Activated naive CD8-positive, alpha-beta T cell treated with anti-CD3 and anti-CD28 coated beads, Interleukin-2, amount 50 U/mL, for 24 hours (primary cell): ENCODE measurements at places on chromosomes 13 and 19.

DNA sequence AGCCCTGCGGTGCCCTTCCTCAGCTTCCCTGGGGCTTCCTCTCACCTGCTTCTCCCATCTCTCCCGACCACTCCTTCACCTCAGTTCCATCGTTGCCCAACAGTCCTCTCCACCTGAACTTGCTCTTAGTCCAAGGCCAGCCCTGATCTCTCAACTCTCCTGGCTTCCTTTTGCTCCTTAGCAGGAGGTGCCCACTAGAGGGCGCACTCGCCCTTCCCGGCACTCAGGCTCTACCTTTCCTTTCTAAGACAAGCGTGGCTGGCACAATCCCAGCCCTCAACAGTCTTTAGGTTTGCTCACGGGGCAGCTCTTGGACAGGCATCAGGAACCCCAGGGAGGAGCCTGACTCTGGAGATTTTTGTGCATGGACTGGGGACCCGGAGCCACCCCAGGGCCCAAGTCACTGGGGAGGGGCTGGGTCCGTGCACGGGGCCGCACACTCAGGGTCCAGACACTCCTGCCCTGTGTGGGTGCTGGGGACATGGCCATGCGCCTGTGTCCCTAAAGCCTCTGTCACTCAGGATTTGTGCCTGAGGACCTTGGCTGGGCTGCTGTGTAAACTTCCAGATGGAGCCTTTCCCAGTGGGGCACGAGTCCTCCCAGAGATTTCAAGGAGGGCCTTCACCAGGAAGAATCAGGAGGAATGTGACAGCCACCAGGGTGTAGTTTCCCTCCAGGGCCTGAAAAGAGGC, 12.1 kb upstream of the CEACAM8 start:
- no peak overlapping the region for H3K4me3 ChIP-seq
- H3K4me1 ChIP-seq, result no peaks in the 10 kb centered on the region
- H3K27ac ChIP-seq, result no peak overlapping the region
- peak; percentile 73 for DNase-seq

- peaks cover 32% of the 10 kb centered on the region for H3K4me1 ChIP-seq
- no peak for DNase-seq
- peaks cover 20% of the 10 kb centered on the region for H3K36me3 ChIP-seq
- H3K27ac ChIP-seq, result no peak overlapping the region
Observed at GRCh38 chr13:28172947-28173346, 34.6 kb downstream of the PAN3 start.

GRCh38 chr13:105153611-105154010, 1381.9 kb downstream of the EFNB2 start:
- no peaks in the 10 kb centered on the region for H3K4me1 ChIP-seq
- no peak for DNase-seq
- no peak overlapping the region for H3K27ac ChIP-seq
- H3K4me3 ChIP-seq, result no peak overlapping the region
- H3K36me3 ChIP-seq, result no peaks in the 10 kb centered on the region
- peaks cover 5% of the 10 kb centered on the region for H3K27me3 ChIP-seq

DNA sequence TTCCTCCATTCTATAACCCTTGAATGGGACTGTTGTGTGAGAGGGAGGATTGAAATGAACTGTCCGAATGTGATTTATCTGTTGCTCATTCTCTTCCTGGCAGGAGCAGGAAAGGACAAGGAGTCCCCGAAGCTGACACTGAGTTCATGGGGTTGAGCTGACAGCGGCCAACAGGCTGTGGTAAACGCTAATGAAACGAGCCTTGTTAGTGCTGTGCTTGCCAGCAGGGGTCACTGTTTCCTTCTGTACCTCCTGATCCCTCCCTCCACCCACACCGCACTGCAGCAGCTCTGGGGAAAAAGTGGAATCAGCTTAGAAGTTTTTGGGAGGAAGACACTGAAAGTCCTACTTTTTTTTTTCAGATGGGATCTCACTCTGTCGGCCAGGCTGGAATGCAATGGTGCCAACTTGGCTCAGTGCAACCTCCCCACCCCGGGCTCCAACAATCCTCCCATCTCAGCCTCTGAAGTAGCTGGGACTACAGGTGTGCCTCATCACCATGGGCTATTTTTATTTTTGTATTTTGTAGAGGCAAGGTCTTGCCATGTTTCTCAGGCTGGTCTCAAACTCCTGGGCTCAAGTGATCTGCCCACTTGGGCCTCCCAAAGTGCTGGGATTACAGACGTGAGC, 6.7 kb upstream of the ZNF761 start:
- no peaks in the 10 kb centered on the region for H3K4me1 ChIP-seq
- H3K4me3 ChIP-seq, result no peak overlapping the region
- no peak overlapping the region for H3K27ac ChIP-seq
- no peaks in the 10 kb centered on the region for H3K36me3 ChIP-seq

- peak overlapping the region; percentile 95 for H3K4me3 ChIP-seq
- H3K27me3 ChIP-seq, result no peaks in the 10 kb centered on the region
- H3K4me1 ChIP-seq, result peaks cover 50% of the 10 kb centered on the region
- peak overlapping the region; percentile 96 for H3K27ac ChIP-seq
- DNase-seq, result peak; percentile 73
Observed at GRCh38 chr19:29942404-29943261, 594 bp downstream of the URI1 start.

- DNase-seq, result no peak
- H3K36me3 ChIP-seq, result no peaks in the 10 kb centered on the region
- H3K4me3 ChIP-seq, result no peak overlapping the region
Observed at GRCh38 chr13:108283110-108283509, 13.6 kb downstream of the TNFSF13B start.

- peaks cover 4% of the 10 kb centered on the region for H3K36me3 ChIP-seq
- H3K4me1 ChIP-seq, result peaks cover 12% of the 10 kb centered on the region
- no peak overlapping the region for H3K4me3 ChIP-seq
- peaks cover 5% of the 10 kb centered on the region for H3K27me3 ChIP-seq
Observed at GRCh38 chr19:10461047-10461949, 41.0 kb downstream of the PDE4A start.

DNA sequence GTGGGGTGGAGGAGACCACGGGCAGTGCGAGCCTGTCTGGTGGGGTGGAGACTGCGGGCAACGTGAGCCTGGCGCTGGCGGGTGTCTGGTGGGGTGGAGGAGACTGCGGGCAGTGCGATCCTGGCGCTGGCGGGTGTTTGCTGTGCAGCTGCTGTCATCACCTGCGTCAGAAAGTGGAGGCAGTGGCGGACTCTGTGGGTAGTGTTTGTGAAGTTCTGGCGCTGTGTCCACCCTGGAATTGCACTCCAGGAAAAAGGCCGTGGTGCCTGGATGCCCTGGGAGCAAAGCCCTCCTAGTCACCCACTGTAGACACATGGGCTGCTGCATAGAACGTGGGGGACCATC, 6.2 kb downstream of the TEX29 start:
- DNase-seq, result no peak
- peaks cover 4% of the 10 kb centered on the region for H3K4me1 ChIP-seq
- no peaks in the 10 kb centered on the region for H3K27me3 ChIP-seq

DNA sequence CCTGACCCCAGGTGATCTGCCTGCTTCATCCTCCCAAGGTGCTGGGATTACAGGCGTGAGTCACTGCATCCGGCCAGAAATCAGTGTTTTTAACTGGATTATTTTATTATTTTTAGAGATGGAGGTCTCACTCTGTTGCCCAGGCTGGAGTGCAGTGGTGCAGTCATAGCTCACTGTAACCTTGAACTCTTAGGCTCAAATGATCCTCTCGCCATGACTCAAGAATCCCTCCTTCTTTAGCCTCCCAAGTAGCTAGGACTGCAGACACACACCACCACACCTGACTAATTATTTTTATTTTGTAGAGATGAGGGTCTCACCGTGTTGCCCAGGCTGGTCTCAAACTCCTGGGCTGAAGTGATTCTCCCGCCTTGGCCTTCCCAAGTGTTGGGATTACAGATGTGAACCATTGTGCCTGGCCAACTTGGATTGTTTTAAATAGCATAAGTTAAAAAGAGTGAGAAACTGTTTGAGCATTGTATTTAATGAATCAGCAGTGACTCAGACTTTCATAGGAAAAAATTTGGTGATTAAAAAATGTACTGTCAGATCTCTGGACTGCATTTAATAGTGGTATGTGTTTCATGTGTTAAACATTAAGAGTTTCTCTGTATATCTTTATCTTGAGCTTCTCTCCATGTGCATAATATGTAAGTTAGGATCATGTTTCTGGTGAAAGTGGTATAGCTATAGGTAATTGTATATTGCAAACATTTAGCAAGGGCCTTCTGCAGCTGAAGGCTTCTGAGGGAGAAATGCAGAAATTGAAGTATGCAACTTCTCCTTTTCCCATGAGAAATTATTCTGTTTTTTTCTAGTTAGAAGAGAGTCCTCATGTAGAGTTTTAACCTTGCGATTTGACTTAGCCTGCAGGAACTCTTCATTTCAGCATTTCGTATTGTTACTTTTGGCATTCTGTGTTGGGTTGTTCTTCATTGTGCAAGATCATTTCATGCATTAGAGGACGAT, 121.2 kb downstream of the PCCA start:
- peaks cover 11% of the 10 kb centered on the region for H3K36me3 ChIP-seq
- H3K4me1 ChIP-seq, result peaks cover 22% of the 10 kb centered on the region
- H3K4me3 ChIP-seq, result no peak overlapping the region

DNA sequence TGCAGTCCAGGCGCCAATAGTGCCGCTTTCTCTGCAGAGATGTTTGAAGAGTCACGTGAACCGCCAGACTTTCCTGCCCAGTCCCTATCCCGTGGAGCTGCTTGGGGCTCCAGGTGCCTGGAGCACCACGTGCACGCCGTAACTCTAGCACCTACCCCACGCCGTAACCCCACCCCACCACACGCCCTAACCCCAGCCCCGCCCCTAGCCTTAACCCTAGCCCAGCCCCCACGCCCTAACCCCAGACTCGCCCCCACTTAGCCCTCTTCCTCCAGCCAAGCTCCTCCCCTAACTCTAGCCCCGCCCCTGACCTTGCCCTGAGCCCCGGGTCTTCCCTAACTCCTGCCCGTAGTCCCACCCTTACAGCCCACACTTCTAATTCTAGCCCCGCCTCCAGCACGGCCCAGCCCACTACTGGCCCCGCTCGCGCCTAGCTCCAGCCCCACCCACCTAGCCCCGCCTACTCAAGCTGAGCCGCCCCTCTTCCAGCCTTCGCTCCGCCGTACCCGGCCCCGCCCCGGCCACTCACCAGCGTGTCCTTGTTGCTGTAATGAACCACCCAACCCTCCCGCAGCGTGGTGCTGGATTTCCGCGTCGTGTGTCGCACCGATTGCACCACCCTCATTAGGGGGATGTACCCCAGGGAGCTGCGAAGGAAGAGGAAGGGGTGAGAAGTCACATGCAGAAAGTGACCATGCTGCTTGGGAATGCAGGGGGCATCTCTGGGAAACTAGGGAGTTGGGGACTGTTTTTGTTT, 19.5 kb downstream of the PRKD2 start:
- peaks cover 49% of the 10 kb centered on the region for H3K36me3 ChIP-seq
- H3K4me1 ChIP-seq, result no peaks in the 10 kb centered on the region
- H3K27me3 ChIP-seq, result no peaks in the 10 kb centered on the region
- peak; percentile 36 for DNase-seq
- no peak overlapping the region for H3K4me3 ChIP-seq

DNA sequence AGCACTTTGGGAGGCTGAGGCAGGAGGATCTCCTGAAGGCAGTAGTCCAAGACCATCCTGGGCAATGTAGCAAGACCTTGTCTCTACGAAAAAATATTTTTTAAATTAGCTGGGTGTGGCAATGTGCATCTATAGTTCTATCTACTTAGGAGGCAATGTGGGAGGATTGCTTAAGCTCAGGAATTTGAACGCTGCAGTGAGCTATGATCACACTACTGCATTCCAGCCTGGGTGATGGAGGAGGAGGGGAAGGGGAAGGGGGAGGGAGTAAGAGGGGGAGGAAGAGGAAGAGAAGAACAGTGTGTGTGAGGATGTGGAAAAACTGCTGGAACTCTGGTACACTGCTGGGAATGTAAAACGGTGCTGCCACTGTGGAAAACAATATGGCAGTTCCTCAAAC, 9.2 kb upstream of the CLIP3 start:
- no peaks in the 10 kb centered on the region for H3K27me3 ChIP-seq
- peaks cover 4% of the 10 kb centered on the region for H3K36me3 ChIP-seq
- no peaks in the 10 kb centered on the region for H3K4me1 ChIP-seq
- DNase-seq, result no peak
- H3K27ac ChIP-seq, result no peak overlapping the region

DNA sequence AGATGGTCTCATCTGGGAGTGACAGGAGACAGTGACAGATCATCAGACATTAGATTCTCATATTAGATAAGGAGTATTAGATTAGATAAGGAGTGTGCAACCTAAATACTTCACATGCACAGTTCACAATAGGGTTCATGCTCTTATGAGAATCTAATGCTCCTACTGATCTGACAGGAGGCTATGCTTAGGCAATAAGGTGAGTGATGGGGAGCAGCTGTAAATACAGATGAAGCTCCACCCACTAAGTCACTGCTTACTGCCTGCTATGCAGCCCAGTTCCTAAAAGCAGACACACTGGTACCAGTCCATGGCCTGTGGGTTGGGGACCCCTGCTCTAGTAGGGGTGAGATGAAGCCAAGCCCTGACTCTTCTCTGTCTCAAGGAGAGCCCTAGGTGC, 10.0 kb upstream of the IGFL3 start:
- H3K27me3 ChIP-seq, result peaks cover 57% of the 10 kb centered on the region
- H3K36me3 ChIP-seq, result no peaks in the 10 kb centered on the region
- H3K4me1 ChIP-seq, result no peaks in the 10 kb centered on the region
- no peak overlapping the region for H3K4me3 ChIP-seq

- DNase-seq, result peak; percentile 89
- peak within 1 kb of the TSS; percentile 85 for H3K4me3 ChIP-seq
- peaks cover 31% of the 10 kb centered on the region for H3K36me3 ChIP-seq
- H3K27ac ChIP-seq, result peak within 1 kb of the TSS; percentile 98
Observed at GRCh38 chr19:54191011-54191810, at the start of gene TSEN34. TSS of gene TSEN34 (plus strand) at chr19:54191308. CDS start at chr19:54191365, 57 bp downstream.

DNA sequence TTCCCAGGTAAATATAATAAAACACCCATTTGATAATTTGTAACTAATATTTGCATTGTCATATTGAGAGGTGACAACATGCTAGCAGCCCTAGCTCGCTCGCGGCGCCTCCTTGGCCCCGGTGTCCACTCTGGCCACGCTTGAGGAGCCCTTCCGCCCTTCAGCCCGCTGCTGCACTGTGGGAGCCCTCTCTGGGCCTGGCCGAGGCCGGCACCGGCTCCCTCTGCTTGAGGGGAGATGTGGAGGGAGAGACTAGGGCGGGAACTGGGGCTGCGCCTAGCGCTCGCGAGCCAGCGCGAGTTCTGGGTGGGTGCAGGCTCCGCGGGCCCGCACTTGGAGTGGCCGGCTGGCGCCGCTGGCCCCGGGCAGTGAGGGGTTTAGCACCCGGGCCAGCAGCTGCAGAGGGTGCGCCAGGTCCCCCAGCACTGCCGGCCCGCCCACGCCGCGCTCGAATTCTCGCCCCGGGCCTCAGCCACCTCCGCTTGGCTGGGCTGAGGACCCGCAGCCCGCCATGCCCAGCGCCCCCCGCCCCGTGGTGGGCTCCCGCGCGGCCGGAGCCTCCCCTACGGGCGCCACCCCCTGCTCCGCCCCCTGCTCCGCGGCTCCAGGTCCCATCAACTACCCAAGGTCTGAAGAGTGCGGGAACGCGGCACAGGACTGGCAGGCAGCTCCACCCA, 594.4 kb downstream of the SLITRK6 start:
- no peaks in the 10 kb centered on the region for H3K27me3 ChIP-seq
- H3K36me3 ChIP-seq, result no peaks in the 10 kb centered on the region
- DNase-seq, result no peak
- H3K4me3 ChIP-seq, result no peak overlapping the region
- no peaks in the 10 kb centered on the region for H3K4me1 ChIP-seq
- no peak overlapping the region for H3K27ac ChIP-seq

GRCh38 chr19:4015705-4016402, 8.3 kb downstream of the PIAS4 start:
- H3K27me3 ChIP-seq, result no peaks in the 10 kb centered on the region
- peaks cover 8% of the 10 kb centered on the region for H3K4me1 ChIP-seq
- DNase-seq, result no peak
- H3K27ac ChIP-seq, result no peak overlapping the region
- H3K4me3 ChIP-seq, result no peak overlapping the region
- H3K36me3 ChIP-seq, result peaks cover 4% of the 10 kb centered on the region
